ENCODE measurements at places on chromosomes 1 and 21. TPM values are rescaled to one million over a fixed set of nuclear protein-coding genes. Genes with fewer than 3 reads are reported as not detected.

The DRAXIN gene
- 0.10 TPM for total RNA-seq

The DHRS3 gene
- 141 TPM for total RNA-seq

The C1orf87 gene
- total RNA-seq, result not detected

The CD1E gene
- not detected for total RNA-seq

Measured in mucosa of descending colon (tissue), 3 donors.